ENCODE measurements at places on chromosomes 5 and 9.
A peak's percentile ranks its signal among the peaks of the same experiment; 100 is the strongest.

- DNase-seq, result no peak
Observed at GRCh38 chr5:108459769-108460168, 77.9 kb upstream of the FBXL17 start.

DNA sequence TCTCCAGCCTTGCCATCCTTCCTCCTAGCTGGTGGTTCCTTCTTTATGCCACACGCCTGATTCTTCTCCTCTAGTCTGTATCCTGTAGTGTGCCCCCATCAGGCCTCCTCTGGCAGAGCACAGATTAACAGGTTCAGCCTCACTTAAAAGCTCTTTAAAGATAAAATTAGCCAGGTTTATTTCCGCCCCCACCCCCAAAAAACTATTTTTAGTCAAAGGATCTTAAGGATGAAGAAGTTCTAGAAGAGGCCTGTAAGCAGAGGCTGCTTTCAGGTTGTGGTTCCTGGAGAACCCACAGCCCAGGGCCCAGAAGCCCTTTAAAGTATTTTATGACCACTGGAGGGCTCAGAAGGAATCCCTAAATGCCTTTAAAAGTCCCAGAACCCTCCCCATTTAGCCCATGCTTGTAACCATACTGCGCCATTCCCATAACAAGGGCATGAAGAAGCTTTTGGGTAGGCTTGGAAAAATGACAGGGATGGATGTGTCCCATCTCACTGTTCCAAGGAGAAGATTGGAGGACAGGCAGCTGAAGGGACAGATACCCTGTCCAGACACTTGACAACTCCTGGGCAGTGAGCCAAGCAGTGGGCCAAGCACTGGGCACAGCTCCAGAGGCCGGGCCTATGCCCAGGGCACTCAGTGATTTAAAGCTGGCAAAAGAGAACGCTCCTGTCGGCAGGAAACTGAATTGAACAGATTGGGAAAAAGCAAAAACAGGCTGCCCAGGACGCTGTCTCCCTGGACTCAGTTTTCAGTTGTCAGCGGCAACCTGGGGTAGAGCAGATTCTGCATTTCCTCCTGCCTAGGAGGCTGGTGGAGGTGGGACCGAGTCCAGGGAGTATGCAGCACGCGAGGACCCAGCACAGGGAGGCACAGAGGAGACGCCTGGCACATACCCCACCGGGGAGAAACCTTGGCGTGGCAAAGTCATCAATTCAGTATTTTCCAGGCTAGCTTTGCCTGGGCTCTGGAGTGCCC is 106.3 kb upstream of the SSBP2 start:
- peak; percentile 87 for DNase-seq

DNA sequence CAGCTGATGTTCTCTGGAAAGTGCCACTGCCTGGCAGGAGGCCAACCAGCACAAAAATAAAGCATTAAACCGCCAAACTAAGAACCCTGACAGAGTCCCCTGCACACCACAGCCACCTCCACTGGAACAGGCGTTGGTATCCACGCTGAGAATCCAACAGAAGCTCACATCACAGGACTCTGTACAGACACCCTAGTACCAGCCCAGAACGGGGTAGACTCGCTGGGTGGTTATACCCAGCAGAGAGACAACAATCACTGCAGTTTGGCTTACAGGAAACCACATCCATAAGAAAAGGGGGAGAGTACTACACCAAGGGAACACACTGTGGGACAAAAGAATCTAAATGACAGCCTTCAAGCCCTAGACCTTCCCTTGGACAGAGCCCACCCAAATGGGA is 15.0 kb upstream of the POU5F2 start:
- DNase-seq, result no peak

DNA sequence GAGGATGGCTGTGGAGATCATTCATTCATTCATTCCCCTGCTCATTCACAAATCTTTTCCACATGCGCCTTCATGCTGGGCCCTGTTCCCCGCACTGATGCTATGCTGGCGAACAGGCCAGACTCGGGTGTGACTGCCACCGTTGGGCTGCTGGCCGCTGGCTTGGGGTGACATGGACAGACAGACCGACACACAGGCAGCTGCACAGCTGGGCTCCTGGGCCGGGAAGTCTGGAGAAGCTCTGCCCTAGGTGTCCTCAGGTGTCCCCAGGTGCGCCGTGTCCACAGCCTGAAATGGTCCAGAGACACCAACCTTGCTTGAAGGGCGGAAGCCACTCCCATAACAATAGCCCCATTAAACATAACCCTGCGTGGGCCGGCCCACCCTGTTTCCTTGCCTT is 35.0 kb upstream of the BARHL1 start:
- DNase-seq, result no peak

DNA sequence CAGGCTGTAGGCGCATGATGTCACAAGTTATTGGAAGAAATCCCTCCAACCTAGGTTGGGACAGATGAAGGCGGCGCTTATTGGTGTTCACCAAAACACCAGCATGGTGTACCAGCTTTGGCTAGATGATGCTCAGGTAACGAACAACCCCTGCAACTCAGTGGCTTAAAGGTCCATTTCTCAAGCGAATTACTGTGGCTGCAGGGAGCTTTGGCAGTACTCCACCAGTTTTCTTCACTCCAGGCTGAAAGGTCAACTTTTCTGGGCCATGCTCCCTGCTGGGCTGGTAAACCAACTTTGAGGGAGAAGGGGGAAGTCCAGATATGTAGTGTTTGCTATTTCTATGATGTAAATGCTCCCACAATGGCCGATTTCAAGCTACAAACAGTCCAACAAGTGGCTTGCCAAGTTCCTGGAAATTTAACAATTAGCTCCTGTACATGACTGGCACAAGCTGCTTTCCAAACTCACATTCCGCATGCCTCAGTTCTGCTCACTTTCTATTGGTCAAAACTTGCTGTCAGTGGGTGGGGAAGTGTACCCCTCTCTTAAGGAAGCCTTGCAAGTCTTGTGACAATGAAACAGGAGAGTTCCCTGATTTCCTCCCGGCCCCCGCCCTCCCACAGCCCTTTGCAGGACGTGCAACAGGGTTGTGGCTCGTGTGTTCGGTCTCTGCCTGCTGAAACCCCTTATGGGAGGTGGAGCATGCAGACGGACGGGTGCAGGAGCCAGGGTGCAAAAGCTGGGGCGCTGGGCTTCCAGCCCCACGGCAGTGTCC is 588 bp upstream of the ZBED3 start:
- no peak for DNase-seq

- DNase-seq, result no peak
Observed at GRCh38 chr5:6632324-6632887, 438 bp downstream of the NSUN2 start.

- peak; percentile 40 for DNase-seq
Observed at GRCh38 chr5:25006734-25007133, 362.0 kb upstream of the CDH10 start.

- DNase-seq, result no peak
Observed at GRCh38 chr9:22026696-22027095, 17.6 kb upstream of the CDKN2B start.

GRCh38 chr5:171627936-171628632 is 157.5 kb upstream of the SMIM23 start:
- DNase-seq, result no peak

DNA sequence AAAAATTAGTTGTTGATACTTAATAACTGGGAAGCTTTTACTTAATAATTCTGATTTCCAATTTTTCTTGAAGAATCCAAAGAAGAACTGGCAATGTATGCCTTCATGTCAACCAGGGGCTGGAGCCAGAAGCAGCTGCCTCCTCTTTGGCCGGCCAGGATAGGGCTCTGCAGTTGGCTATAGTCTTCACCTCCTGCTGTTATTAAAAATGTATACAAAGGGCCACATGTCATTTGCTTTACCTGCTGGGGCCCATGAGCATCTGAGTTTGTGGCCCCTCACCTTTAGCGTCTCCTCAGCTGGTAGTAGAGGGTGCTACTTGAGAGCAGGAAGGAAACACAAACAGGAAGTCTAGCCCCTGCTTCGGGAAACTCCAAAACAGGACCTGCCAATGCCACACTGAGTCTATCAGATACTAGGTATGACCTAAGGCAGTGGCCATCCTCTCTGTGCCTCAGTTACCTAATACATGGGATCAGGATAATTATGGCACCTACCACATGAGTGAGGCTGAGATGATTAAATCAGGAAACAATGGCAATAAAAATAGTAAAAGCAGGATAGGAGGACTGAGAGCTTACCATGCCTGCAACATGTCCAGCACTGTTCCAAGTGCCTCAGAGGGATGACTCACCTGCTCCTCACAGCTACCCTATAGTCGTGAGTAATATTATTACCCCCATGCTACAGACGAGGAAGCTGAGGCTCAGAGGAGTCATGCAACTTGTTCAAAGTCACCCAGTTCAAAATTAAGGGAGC is 21.3 kb downstream of the CCDC69 start:
- DNase-seq, result no peak

- DNase-seq, result no peak
Observed at GRCh38 chr5:125226825-125227224, 480.4 kb upstream of the ZNF608 start.

DNA sequence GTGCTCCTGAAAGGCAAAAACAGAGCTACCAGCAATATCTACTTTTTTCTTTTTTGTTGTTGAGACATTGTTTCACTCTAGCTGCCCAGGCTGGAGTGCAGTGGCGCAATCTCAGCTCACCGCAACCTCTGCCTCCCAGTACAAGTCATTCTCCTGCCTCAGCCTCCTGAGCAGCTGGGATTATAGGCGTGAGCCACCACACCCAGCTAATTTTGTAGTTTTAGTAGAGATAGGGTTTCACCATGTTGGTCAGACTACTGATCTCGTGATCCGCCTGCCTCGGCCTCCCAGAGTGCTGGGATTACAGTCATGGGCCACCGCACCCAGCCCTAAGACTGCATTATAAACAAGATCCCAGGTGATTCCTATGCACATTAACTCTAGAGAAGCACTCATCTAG is 17.0 kb downstream of the PLPP1 start:
- DNase-seq, result no peak

DNA sequence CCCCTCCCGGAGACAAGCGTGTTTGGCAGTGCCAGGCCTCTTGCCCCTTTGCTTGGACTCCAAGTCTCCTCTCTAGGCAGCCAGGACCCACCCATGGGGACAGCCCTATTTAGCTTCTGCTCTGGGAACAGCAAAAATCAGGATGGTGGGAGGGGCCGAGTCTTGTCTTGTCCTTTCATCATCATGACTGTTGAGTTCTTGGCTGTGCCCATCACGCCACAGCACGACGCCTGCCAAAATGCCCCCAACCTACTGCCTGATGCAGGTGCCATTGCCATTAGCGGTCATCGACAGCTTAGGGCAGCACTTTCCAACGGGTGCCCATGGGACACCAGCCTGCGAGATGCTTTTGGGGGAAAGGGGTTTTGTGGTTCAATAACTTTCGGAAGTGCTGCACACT is 18.9 kb downstream of the PLPP7 start:
- DNase-seq, result no peak

DNA sequence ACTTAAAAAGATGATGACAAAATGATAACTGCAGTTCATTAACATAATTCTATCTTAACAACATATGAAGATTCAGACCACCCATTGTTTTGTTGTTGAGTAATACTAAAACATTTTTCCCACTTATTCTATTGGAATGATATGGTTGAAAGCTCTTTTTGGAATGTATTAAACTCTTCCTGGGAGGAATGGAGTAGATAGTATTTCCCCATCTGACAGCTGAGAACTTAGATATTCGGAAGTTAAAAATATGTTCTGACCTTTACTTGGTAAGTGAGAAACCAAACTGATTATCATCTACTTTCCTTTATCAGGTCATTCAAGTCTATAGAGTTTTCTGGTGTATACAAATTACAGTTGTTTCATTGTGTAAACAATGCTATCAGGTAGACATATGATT is 452.9 kb downstream of the CSNK1G3 start:
- DNase-seq, result no peak

DNA sequence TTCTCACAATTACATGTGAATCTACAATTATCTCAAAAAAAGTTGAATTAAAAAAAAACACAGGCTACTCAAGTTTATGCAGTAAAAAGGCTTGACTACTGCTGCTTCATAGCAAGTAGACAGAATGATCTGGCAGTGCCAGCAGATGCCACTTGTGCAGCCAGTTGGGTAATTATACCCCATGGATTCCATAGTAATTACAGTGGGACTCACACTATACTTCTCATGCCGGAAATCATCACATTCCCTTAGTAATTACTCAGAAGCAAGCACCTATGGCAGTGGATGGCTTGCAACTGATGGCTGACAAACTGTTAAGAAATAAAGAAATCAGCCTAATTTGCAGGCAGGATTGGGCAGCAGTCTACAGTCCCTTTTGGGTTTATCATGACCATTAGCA is 463.2 kb upstream of the KLF4 start:
- no peak for DNase-seq

- no peak for DNase-seq
Observed at GRCh38 chr5:34621277-34622097, 34.6 kb upstream of the RAI14 start.

DNA sequence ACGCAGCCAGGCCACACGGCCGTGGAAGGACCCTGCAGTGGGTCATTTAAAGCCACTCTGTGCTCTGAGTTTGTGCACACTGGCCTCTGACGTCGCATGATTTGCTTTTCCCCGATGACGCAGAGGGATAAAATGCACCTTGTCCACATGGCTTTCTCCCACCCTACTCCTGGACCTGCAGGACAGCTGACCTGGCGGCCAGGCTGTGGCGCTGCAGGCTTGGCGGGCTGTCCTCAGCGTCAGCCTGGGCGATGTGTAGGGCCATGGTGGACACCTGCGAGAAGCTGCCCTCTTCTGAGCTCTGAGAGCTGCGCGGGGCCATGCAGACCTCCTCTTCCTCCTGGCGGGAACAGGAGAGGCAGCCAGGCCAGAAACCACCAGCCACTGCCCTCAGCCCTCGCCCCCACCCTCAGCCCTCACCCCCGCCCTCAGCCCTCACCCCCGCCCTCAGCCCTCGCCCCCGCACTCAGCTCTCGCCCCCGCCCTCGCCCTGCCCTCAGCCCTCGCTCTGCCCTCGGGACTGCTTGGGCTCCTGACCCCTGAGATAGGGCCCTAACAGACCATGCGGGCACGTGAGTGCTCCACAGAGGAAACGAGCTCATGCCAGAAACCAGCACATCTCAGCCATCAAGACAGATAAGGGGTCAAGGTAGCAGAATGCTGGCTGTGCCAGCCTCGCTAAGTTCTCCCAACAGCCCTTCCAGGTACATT is 20.0 kb upstream of the SCGB3A1 start:
- no peak for DNase-seq

DNA sequence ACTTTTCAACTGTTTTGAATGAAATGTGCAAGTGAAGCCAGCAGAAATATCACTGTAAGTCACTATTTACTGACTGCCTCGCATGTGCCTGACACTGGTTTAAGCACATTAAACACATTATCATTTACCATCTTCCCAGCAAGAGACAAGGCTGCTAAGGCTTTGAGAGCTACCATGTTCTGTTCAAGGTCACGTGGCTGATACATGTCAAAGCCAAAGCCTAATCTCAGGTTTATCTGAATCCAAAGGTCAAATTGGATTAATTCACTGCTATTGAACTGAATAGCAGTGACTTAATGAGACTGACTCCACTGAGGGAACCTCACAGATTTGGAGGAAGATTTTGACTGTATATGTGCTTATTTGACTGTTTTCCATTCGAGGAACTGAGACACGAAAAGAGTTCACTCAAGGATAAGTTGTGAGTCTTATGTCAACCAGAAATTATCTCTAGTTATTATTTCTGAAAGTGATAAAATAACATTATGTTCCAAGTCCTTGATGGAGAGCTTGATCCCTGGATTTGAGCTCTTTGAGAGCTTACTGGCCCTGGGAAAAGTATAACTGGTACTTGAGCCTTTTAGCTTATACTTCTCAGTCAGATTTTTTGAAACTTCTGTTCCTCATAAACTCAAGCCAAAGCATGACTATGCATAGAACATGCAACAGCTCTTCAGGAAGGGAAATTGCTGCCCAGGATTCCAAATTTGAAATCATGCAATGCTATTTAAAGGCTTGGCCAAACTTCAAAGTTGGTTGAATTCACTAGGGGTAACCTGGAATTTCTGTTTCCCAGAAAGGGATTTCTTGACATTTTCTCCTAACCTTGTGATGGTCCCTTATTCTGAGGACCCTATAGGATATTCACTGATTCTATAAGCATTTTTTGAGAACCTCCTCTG is 23.4 kb upstream of the ARHGAP26 start:
- DNase-seq, result no peak
